ENCODE measurements at places on chromosomes 7 and 10. TPM values are rescaled to one million over a fixed set of nuclear protein-coding genes. Genes with fewer than 3 reads are reported as not detected.

Gene MSMB
- not detected for total RNA-seq

Gene SEMA3C
- not detected for total RNA-seq

Gene CLCN1
- 0.17 TPM for total RNA-seq

Gene PLCE1
- 0.02 TPM for total RNA-seq

Data from activated CD4-positive, alpha-beta memory T cell treated with anti-CD3 and anti-CD28 coated beads for 36 hours (primary cell).